Stimulated activated CD4-positive, alpha-beta T cell treated with anti-CD3 and anti-CD28 coated beads, Interleukin-4, amount 100 ng/mL, for 1 hour (primary cell): ENCODE measurements at places on chromosomes 4 and X.

DNA sequence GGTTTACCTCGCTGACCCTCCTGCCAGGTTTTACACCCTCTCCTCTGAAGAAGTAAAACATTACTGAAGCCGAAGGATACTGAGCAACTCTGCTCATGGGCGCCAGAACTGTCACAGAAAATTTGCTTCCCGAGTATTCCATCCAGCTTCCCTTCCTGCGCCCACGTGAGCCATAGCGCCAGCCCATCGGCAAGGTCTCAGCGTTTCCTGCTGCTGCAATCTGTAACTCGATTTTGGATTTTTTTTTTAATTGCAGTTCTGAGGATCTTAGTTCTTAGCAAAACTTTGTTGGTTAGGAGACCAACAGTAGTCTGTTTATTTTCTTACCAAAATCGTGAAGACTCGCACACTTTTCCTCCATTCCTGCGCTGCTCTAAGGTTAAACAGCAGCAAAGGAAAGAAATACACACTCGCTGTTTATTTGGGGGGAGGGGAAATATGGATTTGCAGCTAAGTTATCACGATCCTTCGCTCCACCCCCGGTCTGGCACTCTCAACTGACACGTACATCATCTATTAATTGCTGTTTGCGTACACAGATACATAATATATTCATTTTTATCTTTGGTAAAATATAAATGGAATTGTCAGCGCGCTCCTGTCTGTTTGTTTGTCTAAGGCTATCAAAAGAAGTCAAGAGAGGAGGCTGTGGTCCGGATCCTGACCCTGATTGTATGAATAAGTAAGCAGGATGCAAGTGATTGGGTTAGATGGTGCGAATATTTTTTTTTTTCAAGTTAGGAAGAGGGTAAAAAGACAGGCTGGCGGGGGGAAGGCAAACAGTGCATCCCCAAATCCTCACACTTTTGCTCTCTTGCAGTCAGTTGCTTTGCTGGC is at the start of gene TLL1:
Gene TLL1 (plus strand): TSS at position 777 of the 837 bp plus-strand sequence. CDS start 668 bp downstream, outside the sequence.
- no peak for DNase-seq

DNA sequence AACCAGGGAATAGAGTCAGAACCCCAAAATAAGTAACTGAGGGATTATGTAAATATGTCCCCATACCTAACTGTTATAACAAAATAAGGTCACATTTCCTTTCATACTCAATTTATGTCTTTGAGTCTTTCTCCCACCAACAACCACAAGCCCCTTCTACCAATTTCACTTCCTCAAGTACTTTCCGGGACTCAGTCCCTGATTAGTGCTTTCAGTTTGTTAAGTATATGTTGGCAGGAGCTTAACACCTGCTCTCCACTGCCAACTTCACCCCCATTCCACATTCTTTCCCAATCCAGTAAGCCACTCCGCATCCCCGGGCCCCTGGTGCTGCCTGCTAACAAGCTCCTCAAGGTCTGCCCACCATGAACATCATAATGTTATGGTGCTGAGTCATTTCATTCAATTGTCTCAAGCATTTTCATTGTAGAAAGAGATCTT is 71.3 kb upstream of the SPRY1 start:
- DNase-seq: no peak

DNA sequence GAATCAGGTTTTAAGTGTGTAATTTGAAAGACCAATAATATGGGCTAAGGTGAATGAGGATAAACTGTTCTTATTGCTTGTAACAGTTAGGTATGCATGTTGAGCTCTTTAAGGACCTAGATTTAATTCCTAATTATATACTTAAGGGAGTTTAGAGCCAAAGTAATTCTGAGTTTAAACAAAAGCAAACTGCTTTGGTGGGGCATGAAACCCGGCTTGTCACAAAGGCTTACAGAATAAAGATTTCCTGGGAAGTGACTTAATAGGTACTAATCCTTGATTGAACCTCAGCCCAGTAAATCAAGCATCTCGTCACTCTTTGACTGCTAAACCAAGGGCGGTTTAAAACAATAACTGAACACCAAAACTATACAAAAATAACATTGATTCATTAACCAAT is 1324.2 kb downstream of the RPA4 start:
- DNase-seq: no peak

- DNase-seq: no peak
Measured at GRCh38 chr4:142648378-142648777, 197.7 kb downstream of the INPP4B start.

DNA sequence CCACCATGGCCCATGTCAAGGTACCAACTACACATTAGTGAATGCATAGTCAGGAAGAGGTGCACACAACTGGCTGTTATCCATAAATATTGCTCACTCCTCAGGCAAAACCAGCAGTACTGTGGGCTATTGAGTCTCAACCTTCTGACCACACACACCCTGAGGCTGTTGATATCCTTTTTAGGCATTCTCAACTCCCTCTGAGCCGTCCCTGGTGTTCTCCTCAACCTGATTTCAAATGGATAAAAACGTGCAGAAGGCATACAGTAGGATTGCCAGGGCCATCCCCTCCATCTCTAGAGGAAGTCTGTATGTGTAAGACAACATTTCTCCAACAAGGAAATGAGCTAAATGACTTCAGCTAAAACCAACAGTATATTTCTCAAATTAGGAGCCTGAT is 98.7 kb upstream of the KLHL13 start:
- no peak for DNase-seq

- no peak for DNase-seq
Measured at GRCh38 chr4:122313006-122313646, 65.7 kb upstream of the ADAD1 start.

DNA sequence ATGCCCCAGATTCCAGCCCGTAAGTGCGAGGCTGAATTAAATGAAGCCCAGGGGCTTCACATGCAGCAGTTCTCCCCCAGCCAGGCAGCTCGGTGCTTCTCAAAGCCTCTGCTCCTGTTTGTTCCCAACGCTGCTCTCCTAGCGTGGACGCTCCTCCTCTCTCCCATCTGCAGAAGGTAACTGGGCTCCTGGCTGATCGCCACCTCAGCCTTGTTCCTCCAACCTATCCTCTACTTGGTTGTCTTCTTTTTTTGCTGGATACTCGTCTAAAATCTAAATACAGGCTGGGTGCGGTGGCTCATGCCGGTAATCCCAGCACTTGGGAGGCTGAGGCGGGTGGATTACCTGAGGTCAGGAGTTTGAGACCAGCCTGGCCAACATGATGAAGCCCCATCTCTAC is 70.3 kb downstream of the NSUN7 start:
- no peak for DNase-seq

DNA sequence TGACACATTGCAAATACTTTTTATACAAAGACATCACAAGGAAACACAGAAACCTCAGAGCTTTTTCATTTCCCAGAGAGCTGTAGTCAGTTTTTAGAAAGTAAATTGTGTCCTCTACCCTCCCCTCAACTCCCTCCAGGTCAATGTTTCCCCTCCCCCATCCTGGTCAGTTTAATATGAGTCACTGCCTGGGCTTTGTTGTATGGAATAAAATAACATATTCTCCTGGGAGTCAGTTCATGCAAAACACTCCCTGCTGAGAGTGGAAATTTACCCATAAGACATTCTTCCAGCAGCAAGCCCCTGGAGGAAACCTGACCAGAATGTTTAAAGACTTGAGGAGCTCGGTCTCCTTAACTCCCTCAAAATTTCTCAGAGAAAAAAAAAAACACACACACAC is 270.1 kb upstream of the LDB2 start:
- no peak for DNase-seq

GRCh38 chr4:19583827-19584569 is 667.7 kb upstream of the SLIT2 start:
- DNase-seq: no peak

DNA sequence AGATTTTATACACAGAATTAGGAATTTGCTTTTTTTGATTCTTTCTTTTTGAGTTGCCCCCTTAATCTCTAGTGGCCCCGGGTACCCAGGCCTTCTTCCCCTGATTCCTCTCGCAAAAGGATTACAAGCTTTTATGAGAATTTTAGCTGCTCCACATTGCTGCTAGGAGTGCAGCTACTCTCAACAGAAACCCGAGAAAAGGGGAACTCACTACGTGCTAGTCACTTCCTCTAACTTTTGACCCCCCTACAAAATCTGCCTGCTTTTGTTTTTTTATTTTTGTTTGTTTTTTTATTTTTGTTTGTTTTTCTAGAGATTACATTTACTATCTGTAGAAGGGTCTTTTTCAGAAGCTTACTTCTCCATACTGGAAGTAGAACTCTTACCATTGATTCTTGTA is 64.1 kb downstream of the ZNF81 start:
- DNase-seq: no peak

DNA sequence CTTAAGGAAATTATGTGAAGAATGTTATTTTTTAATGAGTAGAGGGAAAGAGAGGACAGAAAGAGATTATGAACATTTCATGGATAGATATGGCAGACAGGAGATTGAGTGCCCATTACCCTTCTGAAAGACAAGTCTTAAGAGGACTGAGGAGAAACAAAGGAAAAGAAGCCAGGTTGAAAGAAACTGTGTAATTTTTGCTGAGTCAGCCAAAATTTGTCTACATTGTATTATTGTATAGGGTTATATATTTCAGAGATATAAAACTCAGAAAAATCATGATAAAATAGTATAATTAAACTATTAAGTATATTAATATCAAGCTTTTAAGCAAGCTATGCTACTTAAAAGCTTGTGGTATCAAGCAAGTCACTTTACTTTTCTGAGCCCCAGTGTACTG is 4.9 kb downstream of the TMPRSS11B start:
- DNase-seq: no peak

- DNase-seq: no peak
Measured at GRCh38 chrX:130124577-130124976, 14.3 kb upstream of the ELF4 start.

GRCh38 chr4:103075435-103075893 is 1.1 kb downstream of the SLC9B2 start:
- no peak for DNase-seq

GRCh38 chr4:110625576-110626257 is 2.8 kb upstream of the PITX2 start:
- DNase-seq: no peak

GRCh38 chrX:102604327-102604726 is 5.0 kb downstream of the ARMCX5 start:
- no peak for DNase-seq

GRCh38 chr4:164481306-164482091 is 272.4 kb upstream of the SMIM31 start:
- DNase-seq: no peak

- DNase-seq: no peak
Measured at GRCh38 chrX:154592505-154592904, 7.6 kb downstream of the CTAG1A start.

GRCh38 chr4:101831816-101832215 is 41.3 kb downstream of the BANK1 start:
- DNase-seq: no peak

- DNase-seq: peak; percentile 65
Measured at GRCh38 chr4:153573881-153574802, 108.0 kb downstream of the TMEM131L start.

- DNase-seq: no peak
Measured at GRCh38 chr4:123412091-123412505, 15.5 kb downstream of the SPRY1 start.

DNA sequence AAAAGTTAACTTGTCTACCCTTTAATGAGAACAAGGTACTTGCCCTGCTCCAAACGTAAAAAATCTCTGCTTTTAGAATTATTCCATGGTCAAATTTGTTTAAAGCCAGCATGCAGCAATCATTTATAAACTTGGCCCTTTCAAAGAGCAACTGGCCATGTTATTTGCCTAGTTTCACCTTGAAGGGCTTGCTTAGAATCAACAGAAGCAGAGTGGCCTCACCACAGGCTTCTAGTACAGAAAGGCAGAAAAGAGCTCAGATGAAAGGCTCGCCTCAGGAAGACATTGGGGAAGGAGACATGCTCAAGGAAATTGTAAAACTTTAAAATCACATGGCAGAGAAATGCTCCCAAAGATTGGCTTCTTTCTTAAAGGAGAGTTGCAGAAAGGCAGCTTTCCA is 53.8 kb upstream of the USP26 start:
- DNase-seq: no peak

DNA sequence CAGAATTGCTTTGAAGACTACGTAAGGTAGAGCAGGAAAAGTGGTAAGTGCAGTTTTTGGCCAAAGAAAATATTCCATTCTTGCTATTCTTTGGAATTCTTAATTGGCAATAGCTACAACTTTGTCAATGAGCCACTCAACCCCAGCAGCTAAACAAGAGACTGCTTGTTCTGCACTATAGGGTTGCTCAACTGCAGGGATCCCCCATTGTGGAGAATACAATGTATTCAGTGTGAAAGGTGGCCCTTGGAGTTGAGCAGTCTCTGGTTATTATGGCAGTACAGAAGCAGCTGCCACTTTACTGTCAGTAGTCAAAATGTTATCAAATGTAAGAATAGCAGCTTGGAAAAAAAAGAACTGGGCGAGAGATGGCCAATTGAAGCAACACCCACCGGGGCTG is 808.7 kb downstream of the CENPC start:
- DNase-seq: no peak

GRCh38 chr4:38509551-38509950 is 154.4 kb upstream of the KLF3 start:
- no peak for DNase-seq

DNA sequence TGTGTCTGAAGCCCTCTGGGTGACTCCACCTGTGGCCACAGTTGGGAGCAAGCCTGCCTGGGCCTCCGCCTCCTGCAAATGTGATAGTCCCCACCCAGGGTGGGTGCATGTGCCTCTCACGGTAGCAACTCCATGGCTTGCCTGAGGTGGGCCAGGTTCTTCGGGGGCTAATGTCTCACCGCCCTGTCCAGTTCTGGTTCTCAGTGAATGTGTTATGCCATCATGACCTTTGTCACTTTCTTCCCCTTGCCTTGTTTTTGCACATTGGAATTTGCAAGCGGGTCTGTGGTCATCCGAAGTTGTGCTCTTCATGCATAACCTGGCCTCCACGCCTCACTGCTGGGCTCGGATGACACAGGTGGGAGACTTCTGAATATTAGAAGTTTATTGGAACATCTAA is 39.7 kb downstream of the SHROOM2 start:
- DNase-seq: no peak

GRCh38 chr4:82136161-82136801 is 237.5 kb downstream of the HNRNPD start:
- no peak for DNase-seq

GRCh38 chr4:26522478-26522877 is 32.2 kb upstream of the CCKAR start:
- no peak for DNase-seq

- DNase-seq: no peak
Measured at GRCh38 chrX:39377157-39377556, 575.9 kb downstream of the MID1IP1 start.

DNA sequence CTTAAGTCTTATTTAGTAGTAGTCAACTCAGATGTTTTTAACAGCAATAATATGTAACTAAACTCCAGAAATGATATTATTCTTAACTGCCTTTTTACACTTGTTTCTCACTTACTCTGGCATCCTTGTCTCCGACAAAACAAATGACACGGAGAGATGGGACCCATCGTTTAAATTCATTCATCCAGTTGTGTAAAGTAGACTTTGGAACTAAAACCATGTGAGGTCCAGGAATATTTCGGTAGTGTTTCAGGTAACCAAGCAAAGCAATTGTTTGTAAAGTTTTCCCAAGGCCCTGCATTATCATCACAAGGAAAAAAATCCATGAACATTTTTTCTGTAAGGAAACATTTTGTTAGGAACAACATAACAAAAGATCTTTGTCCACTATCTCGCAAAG is 11.6 kb downstream of the SMARCA1 start:
- no peak for DNase-seq

GRCh38 chr4:121242188-121242750 is 78.1 kb upstream of the TNIP3 start:
- DNase-seq: no peak
